ENCODE measurements at places on chromosomes 4 and X.

- DNase-seq, result no peak
Observed at GRCh38 chrX:91039777-91040176, 394.9 kb upstream of the PABPC5 start.

DNA sequence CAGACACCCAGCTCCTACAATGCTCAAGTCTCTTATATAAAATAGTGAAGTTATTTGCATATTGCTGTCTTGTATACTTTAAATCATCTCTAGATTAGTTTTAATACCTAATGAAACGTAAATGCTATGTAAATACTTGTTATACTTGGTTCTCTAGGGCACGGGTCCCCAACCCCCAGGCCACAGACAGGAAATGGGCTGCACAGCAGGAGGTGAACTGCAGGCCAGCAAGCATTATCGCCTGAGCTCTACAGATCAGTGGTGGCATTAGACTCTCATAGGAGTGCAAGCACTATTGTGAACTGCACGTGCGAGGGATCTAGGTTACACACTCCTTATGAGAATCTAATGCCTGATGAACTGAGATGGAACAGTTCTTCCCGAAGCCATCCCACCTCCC lies 395.9 kb upstream of the EMCN start:
- DNase-seq, result no peak

DNA sequence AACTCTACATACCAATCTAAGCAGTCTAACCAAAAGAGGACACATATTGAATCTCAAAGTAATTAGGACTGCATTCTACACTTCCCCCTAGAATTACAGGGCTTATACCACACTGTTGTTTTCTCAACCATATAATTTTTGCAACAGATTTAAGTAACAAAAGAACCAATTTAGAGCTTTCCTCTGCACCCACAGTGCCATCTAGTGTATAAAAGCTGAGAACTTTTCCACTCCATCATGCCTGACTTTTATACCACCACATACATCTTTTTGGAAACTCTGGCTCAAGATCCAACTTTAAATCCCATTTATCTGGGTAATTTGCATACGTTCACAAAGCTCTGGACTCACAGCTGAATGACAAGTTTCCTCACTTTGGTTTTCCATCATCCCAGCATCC lies 99.5 kb downstream of the EFHC2 start:
- DNase-seq, result no peak

GRCh38 chrX:71215338-71215912 lies 7.6 kb upstream of the GJB1 start:
- no peak for DNase-seq

DNA sequence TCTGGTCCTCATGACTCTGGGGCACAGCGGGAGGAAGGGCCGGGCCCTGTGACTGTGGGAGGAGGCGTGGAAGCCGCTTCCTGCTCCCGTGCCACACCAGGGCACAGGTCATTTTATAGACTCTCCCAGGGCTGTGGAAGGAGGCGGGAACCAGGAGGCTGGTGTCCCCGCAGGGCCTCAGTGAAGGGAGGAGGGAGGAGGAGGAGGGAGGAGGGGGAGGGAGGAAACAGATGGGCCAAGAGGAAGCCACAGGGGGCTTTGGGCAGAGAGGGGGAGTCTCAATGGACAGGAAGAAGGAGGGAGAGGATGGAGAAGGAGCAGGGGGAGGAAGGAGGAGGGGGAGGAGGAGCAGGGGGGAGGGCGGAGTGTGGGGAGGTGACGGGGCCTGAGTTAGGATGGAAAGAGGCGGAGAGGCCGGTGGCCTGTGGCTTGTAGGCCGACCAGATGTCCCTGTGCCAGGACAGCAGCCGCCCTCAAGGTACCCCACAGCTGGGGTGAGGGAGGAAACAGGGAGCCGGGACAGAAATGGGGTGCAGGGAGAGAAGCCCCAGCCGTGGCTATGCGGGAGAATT lies 6.2 kb upstream of the PLCXD1 start:
- DNase-seq, result no peak

All from anterior cingulate cortex (tissue), 58 donors.